Stromal cell of bone marrow (primary cell): ENCODE measurements at places on chromosomes 13 and 19.

DNA sequence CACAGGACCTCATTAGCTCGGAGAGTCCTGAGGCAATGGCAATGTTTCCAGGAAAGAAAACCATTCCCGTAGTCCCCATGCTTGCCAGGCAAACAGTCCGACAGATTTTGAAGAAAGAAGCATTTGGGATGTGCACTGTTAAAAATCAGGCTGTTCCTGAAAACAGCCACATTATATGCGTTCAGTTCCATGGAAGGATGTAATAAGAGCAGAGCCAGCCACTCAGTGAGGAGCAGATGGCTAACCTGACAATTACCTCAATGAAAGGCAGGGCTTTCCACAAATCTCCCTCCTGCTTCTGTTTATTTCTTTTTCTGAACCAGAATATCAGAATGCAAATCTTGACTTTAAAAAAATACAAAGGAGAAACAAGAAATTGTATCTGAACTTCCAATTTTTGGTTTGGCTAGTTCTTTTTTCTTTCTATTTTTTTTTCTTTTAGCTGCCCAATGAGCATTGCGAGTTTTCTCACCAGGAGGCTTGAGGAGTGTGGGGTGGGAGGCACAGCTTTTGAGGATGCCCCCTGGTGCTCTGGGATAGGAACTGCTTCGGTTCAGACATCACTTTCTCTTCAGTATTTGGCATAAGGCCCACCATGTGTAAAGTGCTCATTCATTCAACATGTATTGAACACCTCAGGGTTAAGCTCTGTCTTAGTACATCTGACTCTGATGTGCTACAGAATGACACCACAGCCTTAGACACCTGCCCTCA, 124.2 kb downstream of the TBC1D4 start:
- DNase-seq: peak; percentile 33

DNA sequence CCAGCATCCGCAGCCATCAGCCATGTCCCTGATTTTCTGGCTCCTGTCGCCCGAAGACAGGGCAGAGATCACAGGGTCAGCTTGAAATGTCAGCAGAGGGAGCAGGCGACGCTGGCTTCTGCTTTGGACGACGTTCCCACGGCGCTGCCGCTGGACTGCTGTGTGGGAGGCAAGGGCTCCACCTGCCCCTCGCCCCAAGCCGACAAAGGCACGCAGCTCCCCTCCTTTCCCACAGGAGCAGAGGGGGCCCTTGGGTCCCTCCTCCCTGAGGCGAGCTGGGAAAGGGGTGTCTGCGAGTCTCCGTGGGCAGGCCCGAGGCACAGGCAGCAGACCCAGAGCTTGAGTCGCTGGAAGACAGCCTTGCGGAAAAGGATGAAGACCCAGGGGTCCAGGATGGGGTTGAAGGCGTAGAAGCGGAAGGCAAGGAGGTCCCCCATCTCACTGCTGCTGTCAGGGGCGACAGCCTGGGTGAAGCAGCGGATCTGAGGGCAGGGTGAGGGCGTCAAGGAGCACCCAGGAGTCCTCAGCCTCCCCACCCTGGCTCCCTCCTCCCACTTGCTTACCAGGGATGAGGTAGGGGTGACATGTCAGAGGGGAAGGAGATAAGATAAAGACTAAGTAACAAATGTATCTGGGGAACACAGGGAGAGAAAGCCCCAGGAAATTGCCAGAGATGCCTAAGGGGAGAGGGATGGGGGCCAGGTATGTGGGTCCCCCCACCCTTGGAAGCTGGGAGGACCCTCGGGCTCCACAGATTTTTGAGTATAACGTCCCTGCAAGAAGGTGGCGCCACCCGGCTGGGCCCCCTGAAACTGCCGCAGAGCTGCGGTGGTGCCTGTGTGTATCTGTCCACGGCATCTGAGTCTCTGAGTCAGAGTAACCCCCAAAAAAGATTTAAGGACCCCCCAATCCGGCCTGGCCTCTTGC, 3.4 kb downstream of the PTGIR start:
- DNase-seq: no peak

DNA sequence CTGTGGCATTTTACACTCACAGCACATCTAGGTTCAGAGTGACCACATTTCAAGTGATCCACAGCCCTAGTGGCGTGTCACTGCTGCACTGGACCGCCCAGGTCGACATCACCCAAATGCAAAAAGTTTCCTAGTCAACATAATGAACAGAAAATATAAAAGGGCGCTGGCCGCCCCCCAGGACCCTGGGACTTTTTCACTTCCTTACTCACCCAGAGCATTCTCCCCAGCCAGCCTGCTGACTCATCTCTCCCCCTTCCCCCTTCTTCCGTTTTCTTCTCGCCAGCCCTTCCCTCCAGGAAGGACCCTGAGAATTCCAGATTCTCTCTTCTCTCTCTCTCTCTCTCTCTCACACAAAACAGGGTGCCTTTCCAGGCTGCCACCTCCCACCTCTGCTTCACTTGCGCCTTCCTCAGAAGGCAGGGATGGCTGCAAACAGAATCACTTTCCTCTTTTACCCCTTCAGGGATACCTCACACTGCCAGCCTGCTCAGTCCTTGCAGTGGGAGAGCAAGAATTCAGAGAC, 21.0 kb upstream of the GRWD1 start:
- no peak for DNase-seq

GRCh38 chr19:2529473-2529918, 53.6 kb downstream of the GADD45B start:
- peak; percentile 82 for DNase-seq

DNA sequence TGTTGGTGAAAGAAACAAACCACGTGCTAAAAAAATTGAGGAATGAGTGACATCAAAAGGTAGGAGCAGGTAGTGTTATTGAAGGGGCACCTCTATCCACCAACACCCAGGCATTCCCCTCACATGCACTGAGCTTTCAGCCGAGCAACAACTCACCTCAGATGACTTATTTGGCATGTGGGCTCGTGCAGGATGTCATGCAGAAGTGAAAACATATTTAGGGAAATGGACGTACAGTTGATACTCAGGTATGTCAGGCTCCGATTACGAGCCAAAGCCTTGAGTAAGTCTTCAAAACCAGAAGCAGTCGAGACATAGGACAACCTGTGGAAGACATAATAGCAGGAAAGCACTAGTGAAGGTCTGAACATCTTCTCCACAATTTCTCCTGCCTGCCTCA, 30.4 kb downstream of the NLRP11 start:
- no peak for DNase-seq

- peak; percentile 74 for DNase-seq
Observed at GRCh38 chr19:53254411-53255341, at the start of gene ZNF677. Gene ZNF677, minus strand, starts transcription at chr19:53254873. Its CDS starts 3,323 bp downstream, at chr19:53251550.

GRCh38 chr19:30712431-30713337, 340.5 kb downstream of the ZNF536 start:
- no peak for DNase-seq

DNA sequence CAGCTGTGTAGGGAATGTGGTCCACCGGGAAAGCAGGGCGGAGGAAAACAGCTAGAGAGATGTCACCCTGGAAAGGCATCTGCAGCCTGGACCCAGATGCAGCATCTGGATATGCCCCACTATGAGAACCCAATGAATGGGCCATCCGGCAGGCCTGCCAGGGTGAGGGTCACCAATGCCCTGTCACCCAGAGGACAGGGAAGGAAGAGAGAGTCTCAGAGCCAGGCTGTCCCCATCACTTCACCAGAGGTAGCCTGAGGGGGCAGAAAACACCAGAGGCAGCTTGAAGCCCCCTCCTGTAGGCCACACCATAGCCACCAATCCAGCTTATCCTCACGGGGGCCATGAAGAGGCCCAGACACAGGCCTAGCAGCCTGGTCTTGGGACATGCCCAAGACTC, 118.8 kb downstream of the TUBA3C start:
- no peak for DNase-seq

DNA sequence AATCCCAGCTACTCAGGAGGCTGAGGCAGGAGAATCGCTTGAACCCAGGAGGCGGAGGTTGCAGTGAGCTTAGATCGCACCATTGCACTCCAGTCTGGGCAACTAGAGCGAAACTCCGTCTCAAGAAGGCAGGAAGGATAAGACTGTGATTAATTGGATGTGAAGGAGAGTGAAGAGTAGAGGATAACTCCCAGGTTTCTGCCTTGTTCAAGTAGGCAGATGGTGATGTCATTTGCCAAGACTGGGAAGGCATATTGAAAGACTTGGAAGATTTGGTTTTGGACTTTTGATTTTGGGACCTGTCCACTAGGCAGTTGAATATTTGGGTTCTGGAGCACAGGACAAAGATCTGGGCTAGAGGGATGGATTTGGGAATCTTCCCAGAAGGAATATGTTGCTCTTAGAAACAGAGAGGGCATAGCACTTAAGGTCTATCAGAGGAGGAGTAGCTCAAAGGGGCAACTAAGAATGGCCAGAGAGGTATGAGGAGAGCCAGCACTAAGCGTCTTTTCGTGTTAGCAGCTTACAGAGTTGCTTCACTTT, 20.0 kb downstream of the GARRE1 start:
- no peak for DNase-seq
